B cell (primary cell): ENCODE measurements at places on chromosomes 16 and 17.

- DNase-seq: no peak
Observed at GRCh38 chr16:3807425-3808123, 72.9 kb downstream of the CREBBP start.

- DNase-seq: no peak
Observed at GRCh38 chr17:8151641-8152111, 528 bp downstream of the PER1 start.

DNA sequence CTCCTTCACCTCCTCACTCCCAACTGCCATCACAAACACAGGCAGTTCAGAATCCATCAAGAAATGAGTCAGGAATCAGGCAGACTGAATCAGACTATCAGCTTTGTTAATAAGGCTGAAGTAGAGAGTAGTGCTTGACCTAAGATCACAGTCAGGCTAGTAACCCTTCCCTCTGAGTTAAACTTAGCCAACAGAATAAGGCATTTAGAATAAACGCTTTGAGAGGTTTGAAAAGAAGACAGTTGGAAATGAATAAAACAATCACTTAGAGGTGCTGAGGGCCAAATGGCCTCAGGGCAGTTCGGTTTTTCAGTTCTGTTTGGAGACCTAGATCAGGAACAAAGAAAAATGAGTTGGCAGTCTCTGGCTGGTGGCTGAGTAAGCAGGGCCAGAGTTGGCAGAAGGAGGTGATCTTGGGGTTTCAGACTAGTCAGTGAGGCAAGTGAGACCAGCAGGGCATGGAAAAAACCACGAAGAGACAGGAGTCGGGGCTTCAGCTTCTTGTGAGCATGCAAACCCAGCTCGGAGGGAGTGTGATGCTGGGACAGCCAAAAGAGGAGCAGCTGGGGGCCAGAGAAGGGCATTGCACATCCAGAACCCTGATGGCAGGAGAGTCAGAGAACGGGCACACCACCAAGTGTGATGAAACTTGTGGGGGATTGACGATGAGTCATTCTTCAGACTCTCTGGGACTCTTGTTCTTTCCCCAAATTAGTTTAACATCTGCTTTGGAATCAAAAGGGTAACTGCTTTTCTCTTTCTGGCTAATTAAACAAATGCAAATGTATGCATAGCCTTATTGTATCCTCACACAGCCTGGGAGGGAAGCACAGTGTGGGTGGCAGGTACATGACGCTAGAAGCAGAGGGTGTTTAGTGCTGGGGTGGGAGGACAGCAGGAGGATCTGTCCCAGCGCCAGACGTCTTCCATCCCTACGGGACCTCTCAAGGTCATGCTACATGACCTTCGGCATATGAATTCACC, 54.8 kb downstream of the SPECC1 start:
- no peak for DNase-seq

DNA sequence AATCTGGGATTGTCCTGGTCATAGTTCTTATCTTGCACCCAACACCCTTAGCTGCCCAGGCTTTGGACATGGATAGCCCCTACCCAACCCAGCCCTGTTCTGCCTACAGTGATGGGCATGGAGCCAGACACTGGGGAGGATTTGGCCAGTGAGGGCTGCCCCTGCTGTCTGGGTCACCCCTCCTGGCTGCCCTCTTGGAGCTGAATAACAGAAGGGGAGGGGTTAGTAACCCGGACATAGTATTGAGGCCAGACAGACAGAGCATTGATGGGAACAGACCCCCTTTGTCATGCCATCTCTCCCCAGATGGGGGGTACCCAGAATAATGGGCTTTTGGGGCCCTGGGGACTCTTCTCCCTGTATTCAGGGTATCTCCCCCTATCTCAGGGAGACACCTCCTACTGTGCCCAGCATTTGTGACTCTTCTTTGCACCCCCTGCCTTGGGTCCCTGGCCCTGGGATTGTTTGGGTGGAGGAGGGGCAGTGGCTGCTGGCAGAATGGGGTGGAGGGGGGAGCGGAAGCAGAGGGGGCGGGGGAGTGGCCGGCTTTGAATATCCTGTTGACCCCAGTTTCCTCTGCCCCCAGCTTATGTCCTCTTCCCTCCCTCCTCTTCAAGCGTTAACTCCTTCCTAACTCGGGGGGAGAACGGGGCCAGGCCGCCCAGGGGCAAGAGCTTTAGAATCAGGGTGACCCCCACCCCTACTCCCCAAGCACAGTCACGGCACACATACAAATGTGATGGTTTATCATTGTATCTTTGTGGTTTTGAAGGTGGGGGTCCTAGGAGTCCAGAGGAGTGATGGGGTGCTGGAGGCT, 17.0 kb downstream of the GJD3 start:
- peak; percentile 25 for DNase-seq

DNA sequence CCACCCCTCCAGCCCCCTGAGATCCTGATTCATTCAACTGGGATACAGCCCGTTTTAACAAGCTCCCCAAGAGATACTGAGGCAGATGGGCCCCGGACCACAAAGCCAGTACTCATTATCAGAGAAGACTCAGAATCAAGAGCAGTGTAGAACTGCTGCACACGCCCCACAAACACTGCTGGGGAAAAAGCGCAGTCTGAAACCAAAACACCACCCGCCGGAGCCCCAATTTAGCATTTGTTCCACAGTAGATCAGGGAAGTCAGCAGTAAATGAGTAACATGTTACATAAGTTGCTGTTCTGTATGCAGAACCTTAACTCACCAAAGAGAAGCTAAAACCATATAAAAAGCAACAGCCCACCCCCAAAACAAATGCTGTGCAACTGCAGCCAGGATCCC, 123.6 kb downstream of the CDYL2 start:
- no peak for DNase-seq

DNA sequence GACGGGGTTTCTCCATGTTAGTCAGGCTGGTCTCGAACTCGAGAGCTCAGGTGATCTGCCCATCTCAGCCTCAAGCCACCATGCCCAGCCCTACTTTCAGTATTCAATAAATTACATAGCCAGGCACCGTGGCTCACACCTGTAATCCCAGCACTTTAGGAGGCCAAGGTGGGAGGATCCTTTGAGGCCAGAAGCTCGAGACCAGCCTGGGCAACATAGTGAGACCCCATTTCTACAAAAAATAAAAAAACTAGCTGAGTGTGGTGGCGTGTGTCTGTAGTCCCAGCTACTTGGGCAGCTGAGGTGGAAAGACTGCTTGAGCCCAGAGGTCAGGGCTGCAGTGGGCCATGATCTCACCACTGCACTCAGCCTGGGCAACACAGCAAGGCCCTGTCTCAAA, 8.2 kb downstream of the MIEN1 start:
- DNase-seq: no peak

DNA sequence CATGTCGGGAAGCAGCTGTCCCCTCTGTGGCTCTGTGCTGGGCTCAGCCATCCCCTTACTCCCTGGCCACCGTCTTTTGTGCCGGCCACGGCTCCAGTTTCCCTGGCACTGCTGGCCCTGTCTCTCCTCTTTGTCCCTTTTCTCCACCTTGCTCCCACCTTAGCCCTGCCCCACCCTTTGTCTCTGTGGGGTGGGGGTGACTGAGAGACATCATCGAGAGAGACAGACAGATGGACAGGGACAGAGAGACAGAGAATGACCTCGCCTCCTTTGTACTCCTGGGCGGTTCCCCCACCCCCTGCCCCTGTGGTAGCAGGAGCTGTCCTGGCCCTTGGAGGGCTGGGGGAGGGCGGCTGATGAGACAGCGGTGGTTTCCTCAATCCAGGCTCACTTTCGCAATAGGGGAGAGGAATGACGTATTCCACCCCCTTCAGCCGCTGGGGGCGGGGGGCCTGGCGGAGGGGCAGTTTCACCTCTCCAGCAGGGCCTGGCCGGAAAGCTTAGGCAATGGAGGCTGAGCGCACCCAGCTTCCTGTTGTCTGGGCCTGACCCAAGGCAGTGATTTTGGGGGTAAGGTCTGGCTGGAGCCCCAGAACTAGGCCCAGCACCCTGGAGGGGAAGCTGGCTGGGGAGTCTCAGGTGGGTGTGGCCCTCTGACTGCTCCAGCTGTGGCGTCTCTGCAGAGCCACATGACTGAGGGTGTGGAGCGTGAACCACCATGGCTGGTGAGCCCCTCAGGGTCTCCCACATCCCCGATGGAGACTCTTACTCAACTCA, 7.3 kb downstream of the FMNL1 start:
- peak; percentile 94 for DNase-seq

- no peak for DNase-seq
Observed at GRCh38 chr17:68296217-68297191, 5.2 kb downstream of the ARSG start.

DNA sequence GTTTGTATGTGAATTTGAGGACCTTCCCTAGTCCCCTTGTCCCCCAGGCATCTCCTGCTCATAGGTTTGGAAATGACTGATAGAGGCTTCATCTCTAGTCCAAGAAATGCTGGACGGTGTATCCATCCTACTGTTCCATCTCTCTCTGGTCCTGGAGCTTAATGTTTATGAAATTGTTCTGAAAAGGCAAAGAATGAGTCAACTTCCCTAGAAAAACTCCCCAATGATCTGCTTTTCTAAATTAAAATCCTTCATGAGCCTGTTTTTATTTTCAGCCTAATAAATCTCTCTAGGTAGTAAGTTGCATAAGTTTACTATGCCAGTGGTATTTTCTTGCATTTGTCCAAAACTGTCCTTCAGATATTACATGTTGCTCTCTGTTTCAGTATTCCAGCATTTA, 2.1 kb upstream of the IGSF6 start:
- DNase-seq: no peak

DNA sequence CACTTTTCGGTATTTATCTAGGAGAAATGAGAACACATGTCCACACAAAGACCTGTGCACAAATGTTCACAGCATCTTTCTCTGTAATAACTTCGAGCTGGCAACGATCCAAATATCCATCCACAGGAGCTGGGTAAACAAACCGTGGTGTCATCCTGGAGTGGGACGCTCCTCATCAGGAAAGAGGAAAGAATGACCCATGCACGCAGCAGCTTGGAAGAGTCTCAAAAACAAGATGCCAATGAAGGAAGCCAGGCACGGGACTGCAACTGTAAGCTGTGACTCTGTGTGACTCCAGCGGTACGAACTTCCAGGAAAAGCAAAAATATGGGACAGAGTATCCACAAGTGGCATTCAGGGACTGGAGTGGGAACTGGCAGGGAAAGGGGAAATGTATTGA, 36.7 kb upstream of the CIBAR2 start:
- no peak for DNase-seq

DNA sequence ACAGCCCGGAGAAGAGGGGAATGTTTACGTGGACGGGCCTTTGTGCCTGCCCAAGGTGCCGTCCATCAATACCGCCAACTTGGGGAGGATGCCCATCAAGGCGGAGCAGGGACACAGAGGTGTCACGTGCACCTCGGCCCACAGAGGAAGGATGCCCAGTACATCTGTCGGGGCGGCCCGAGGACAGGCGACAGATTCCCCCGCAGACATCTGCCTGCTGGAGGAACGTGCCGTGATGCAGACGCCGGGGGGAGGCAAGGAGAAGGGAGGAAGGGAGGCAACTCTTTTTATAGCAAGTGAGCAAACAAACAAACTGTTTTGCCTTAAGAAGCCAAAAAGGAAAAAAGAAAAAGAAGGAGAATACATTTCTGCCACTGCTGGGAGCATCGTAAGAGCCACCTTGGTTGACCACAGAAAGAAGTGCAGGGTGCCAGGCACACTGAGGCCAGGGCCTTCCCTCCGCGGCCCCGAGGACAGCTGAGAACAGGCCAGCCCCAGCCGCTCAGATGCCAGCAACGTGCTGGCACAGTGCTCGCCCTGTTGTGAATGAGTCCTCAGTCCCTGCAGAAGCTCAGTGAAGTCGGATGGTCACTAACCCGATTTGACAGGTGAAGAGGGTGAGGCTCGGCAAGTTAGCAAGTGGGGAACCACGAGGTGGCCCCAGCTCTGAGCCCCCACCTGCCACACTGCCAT, 146.4 kb downstream of the RBFOX3 start:
- DNase-seq: no peak

DNA sequence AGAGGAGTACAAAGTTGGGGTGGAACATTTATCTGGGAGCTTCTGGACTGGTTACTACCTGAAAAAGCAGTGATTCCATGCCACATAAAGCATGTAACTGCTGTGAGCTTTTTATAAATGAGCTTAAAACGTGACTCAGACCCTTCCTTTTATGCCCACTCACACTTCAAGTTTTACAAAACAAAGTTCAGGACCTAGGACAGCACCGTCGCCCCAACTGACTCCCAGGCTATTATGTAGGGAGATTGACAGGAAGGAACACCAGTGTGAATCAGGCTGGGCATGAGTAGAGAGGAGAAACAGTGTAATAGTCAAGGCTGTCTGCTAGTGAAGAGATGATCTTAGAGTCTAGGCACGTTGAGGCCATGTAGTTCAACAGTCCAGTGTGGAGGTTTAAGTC, 91.6 kb upstream of the DNAH9 start:
- no peak for DNase-seq

- DNase-seq: peak; percentile 84
Observed at GRCh38 chr17:9575381-9576101, at the start of gene STX8. STX8 (minus strand) TSS chr17:9575820; CDS start chr17:9575808, 12 bp downstream.

DNA sequence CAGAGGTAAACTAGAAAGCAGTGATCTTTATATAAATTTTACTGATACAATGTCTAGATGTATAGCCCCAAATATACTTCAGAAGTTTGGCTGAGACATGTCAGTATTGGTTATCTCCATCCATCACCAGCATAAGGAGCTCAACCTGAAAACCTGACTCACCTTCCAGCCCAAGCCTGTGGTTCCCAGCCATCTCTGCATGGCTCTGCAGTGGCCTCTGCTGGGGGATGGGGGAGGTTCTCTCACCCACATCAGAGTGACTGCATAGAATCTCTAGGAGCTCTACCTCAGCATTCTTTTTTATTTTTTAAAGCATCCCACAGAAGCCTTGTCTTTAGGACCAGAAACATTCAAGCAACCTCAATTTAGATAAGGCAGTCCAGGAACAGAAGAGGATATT, 27.3 kb downstream of the USP7 start:
- DNase-seq: peak; percentile 69

GRCh38 chr17:72422505-72423285, 301.9 kb downstream of the SOX9 start:
- DNase-seq: peak; percentile 42

GRCh38 chr17:80110927-80111701, 9.7 kb downstream of the GAA start:
- no peak for DNase-seq

- DNase-seq: no peak
Observed at GRCh38 chr16:10333321-10334032, 52.4 kb upstream of the ATF7IP2 start.

DNA sequence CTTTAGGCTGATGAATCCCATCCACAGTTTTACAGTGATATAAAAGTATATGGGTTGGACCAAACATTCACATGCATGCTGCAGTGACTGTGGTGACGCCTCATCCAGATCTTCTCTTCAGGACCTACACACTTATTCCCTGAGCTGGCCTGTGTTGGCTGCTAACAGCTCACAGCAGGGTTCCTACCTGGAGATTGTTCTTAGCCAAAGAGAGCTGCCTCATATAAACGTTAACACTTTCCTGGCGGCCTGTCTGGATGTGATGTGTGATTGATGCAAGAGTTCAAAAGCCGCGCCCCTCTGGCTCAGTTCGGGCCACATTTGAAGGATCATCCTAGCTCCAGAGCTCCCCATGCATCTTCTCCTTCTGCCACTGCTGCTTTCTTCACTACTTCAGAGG, 93.0 kb upstream of the NETO2 start:
- no peak for DNase-seq

GRCh38 chr17:47995241-47995935, 24.5 kb downstream of the CDK5RAP3 start:
- DNase-seq: no peak
